ENCODE measurements at places on chromosomes 7 and 10.

DNA sequence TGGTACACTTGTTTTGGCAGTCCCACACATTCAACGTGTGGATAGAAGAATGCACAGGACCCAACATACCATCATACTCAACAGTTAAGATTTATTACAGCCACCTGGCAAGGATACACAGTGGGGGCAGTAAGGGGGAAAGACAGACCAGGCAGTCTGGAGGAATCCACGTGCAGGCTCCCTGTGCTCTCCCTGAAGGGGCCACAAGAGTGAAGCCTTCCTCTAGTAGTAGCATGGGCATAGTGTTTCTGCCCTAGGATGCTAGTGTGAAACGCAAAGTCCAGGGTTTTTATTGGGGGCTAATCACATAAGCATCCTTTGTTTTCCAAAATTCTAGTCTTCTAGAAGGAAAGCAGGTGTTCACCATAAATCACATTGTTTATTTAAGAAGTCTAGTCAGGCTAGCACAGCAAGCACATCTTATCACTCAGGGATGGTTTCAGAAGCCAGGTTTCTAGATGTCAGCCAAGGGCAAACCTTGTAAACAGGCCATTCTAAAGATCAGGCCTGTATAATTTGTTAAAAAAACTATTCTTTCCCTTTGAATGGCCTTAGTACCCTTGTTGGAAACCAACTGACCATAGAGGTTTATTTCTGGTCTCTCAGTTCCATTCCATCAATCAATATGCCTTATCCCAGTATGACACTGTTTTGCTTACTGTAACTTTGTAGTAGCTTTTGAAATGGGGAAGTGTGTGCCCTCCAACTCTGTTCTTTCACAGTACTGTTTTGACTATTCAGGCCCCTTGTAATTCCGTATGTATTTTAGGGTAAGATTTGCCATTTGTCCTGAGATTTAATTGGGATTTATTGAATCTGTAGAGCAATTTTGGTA lies 12.4 kb upstream of the TFAM start:
- DNase-seq, result no peak

GRCh38 chr10:95906677-95907455 lies 909 bp upstream of the CC2D2B start:
- DNase-seq, result peak; percentile 66

DNA sequence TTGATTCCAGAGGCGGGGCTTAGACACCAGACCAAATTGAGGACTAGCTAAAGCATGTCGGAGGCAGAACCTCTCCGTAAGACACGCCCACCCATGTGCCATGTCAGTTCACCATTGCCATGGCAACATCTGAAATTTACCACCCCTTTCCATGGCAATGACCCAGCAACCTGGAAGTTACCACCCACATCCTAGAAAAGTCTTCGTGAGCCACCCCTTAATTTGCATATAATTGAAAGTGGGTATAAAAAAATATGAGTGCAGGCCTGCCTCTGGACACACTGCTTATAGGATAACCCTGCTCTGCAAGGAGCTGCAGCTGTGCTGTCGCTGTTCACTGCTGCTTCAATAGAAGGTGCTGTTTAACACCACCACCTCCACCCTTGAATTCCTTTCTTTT lies 28.0 kb downstream of the TMEM270 start:
- DNase-seq, result no peak

DNA sequence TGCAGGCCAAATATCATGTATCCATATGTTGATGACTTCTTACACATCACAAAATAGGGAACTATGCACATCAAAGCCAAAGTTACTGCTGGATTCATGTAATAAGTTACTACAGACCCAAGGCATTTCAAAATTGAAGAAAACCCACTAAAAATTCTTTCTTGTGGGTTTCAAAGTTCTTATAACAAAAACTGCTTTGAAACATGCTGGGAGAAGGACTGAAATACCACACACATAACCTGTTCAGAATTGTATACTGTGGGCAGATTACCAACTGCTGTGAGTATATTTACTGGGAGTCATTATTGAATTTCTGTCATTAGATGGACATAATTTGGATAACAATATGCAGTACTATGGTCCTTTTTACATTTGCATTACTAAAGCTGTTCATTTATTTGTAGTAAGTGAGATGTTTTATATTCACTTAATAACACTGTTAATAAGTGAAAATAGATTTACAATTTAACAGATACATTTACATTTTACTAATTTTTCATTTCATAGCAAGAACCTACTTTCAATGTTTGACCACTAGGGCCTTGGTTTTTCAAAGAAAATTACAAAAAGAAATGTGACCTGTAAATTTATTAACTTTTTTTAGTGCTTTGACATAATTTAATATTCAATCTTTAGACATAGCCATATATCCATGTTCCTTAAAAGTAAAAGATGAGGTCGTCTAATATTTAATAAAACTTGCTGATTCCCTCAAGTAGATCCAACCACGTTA lies 132.6 kb downstream of the MAGI2 start:
- DNase-seq, result no peak

GRCh38 chr7:91201442-91202113 lies 62.7 kb upstream of the FZD1 start:
- no peak for DNase-seq

DNA sequence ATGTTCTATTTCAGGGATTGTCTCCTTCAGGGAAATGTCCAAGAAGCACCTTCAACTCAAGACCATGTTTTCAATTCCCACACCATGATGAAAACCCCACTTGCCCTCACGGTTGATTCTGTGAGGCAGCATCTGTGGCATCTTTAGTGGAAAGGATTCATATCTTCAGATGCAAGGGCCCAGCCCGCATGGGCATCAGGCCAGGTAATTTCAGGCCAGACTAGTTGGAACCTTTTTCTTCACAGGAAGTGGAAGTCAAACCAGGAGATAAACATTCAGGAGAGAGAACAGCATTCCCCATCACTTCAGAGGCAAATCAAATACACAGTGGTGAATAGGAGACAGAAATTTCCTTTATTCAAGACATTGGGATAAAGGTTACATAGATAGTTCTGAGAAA lies 88.8 kb downstream of the JCAD start:
- no peak for DNase-seq

DNA sequence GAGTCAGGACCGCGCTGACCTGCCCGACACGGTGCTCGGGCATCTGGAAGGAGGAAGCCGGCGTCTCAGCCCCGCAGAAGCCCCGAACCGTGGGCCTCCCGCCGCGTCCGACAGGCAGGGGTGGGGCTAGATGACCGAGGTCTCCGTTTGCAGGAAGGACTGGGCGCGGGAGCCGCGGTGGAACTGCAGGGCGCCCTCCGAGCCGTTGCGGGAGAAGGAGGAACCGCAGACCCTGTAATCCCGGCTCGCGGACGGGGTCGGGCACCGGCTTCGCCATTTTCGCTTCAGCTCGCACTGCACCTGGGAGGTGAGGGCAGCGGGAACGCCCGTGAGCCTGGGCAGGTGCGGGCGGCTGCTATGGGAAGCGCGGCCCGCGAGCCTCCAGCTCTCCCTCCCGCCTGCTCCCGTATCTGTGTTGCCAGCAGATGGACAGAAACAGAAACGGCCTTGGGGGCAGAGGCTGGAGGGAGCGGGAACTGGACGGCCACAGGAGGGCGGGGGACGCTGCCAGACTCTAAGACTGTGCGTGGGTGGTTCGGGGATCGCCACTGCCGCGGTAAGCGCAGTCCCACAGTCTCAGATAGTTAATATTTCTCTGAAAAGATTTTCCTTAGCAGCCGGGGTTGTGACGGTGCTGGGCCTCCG lies 114.1 kb downstream of the VIPR2 start:
- DNase-seq, result peak; percentile 50

GRCh38 chr10:102423372-102423968 lies 2.8 kb downstream of the FBXL15 start:
- no peak for DNase-seq

GRCh38 chr10:17214526-17214925 lies 13.1 kb upstream of the TRDMT1 start:
- DNase-seq, result no peak

GRCh38 chr7:33842150-33842549 lies 63.2 kb upstream of the BMPER start:
- no peak for DNase-seq

DNA sequence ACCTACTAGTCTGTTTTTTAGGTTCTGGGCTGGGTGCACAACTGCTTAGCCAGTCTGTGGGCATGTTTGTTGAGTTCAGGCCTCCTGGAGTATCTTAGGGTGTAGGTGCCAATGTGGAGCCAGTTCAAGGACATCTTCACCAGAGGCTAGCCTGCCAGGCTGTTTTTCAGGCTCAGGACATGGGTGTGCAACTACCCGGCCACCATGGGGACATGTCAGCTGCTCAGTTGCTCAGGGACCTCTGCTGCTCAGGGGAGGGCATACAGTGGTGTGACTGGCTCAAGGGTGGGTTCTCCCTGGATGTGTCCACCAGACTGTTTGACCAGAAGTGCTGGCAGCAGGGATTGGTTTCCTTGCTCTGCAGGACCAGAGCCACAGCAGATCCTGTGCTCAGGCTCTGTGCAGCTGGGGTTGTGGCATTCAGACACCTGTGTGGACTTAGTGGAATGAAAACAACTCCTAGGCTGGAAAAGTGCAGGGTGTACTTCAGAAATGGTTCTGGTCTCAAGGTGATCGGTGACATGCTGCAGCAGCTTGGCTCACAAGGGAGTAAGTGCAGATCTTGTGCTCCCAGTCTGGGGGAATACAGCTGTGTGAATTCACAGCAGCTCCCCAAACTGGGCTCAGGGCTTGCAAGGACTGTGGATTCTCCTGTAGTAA lies 44.8 kb downstream of the PALS2 start:
- no peak for DNase-seq

DNA sequence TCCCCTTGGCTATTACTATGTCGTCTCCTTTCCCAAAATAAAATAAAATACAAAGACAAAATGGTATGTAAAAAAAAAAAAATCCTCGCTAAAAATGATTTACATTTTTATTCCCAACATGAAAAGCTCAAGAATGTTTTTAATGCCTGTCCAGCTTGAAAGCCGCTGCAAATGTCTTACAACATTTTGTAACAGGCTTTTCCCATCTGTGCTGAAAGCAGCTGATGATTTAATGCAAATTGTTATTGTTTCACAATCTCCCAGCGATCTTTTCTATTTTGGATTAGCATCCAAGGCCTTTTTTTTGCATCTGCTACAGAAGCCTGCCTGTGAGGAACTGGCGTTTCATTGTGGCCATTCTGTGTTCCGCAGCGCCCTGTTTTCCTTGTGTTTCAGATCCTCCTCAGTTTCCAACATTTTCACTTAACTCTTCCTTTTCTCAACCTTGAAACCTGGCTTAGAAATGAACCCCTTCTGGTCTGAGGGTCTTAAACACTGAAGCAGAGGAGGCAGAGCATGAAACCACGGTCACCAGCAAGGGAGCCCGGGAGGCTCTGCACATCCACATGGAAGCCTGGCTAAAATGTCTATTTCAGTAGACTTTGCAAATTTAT lies 712.1 kb downstream of the PARD3 start:
- peak; percentile 81 for DNase-seq

DNA sequence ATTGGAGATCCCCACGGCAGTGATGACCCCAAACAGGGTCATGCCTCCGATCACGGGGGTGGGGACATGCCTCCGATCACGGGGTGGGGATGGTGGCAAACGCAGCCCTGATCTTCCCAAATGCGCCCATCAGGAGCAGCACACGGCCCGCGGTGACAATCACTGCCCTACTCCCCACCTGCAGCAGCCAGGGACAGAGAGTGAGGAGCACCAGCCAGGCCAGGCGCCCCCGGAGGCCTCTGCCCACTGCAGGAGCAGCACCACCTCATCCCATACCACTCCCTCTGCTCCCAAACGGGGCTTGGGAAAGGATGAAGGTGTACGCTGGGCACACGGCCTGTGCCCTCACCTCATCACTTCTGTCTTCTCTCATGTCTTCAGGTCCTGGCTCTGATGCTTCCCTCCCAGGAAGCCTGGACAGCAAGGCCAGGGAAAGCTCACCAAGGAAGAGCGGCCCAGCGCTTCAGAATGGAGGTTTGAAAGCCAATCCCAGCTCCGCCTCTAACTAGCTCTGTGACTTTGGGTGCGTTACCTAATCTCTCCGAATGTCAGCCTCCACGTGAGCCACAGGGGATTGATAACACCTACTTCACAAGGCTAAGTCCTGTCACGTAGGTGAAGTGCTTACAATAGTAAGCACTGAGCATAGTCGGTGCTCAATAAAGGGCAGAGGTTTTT lies 37.1 kb downstream of the STRA8 start:
- no peak for DNase-seq

- peak; percentile 90 for DNase-seq
These were observed 557 bp downstream of the TMEM120A start for GRCh38 chr7:75993689-75994387.

GRCh38 chr7:1058821-1059199 lies 14.5 kb downstream of the GPR146 start:
- DNase-seq, result peak; percentile 41

- peak; percentile 58 for DNase-seq
These were observed 478 bp upstream of the ZNF22 start for GRCh38 chr10:45000138-45000751.

DNA sequence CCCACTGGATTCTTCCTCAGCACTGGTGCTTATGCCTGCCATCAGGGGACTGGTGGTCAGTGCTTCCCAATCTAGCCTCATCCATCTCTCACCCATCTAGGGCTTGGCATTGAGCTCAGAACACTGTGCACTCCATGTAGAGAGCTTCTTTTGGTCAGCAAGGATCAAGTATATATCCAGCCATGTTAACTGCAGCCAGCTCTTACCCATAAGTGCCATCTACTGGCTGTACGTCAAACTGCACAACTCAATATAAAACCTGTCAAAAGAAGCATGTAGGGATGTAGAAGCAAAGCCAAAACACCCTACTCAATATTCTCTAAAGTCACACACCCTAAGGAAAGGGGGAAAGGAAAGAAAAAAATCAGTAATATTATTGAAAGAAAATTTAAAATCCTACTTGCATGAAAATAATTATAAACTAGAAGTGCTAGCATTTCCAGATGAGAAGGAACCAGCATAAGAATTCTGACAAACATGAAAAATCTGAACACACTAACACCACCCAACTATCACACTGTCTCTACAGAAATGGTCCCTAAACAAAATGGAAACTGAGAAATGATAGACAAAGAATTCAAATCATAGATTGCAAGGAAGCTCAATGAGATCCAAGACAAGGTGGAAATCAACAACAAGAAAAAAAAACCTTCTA lies 531.1 kb upstream of the STEAP1 start:
- peak; percentile 52 for DNase-seq

DNA sequence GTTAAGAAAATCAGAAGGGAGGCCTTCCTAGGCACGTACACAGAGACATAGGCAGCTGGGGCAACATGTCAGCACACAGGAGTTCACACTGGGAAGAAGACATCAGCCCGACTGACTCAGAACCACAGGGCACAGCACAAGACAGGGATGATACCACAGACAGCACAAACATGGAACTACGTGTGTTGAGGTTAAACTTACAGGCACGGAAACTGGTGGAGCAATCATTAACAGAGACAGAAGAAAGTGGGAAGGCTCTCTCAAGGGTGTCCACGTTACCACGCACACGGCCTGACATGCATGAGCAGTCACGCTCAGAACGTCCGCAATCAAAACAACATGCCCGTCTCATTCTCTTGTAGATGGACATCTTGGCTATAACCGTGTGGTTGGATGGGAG lies 636.4 kb downstream of the KCNMA1 start:
- no peak for DNase-seq

DNA sequence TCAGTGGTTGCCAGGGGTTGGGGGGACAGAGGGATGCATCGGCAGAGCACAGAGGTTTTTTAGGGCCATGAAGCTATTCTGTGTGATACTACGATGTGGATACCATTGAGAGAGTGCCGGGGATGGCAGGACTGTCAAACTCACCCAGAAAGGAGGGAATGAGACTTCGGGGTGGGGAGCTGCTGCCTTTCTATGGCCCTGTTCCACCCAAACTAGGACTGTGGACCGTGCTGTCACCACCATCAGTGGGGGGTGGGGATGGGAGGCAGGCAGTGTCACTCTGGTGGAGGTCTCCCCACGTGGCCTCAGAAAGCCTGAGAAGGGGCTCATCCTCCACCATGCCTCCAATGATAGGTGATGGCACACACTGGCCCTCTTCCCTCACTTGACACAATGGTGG lies 146.2 kb downstream of the PTPN20 start:
- DNase-seq, result no peak
